Stimulated activated CD4-positive, alpha-beta T cell treated with anti-CD3 and anti-CD28 coated beads, Interleukin-4, amount 100 ng/mL, for 4 hours (primary cell): ENCODE measurements at places on chromosomes 12 and 14.
A peak's percentile ranks its signal among the peaks of the same experiment; 100 is the strongest.

- no peak for DNase-seq
Observed at GRCh38 chr12:52657250-52657902, 5.4 kb upstream of the KRT2 start.

DNA sequence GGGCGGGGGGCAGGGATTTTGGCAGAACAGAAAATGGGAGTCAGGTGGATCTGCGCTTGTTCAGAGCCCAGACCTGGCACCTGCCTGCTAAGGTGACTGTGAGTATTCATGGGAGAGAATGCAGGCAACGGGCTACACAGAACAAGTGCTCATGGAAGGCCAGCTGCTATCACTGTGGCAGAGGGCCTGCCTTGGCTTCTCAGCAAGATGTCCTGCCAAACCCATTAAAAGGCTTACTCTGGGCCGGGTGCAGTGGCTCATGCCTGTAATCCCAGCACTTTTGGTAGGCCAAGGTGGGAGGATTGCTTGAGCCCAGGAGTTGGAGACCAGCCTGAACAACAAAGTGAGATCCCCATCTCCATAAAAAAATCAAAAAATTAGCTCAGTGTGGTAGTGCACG lies 21.0 kb downstream of the DIO3 start:
- DNase-seq = no peak

DNA sequence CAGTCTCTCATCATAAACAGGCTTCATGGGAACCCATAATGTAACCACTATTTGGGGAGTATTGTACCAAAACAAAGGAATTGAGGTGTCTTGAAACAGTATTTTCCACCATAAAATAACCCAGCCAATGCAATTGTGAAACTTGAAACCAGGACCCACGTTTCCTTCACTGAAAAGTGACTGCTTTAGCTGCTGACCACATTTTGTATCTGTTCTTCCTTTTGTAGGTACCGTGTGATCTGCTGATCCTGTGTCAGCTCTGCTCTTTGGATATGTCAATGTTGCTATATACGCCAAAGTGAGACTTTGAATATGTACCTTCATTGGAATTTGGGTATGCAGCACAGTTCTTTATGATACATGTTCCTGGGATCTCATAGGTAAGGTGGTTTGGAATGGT lies 95.1 kb upstream of the CNTN1 start:
- no peak for DNase-seq

DNA sequence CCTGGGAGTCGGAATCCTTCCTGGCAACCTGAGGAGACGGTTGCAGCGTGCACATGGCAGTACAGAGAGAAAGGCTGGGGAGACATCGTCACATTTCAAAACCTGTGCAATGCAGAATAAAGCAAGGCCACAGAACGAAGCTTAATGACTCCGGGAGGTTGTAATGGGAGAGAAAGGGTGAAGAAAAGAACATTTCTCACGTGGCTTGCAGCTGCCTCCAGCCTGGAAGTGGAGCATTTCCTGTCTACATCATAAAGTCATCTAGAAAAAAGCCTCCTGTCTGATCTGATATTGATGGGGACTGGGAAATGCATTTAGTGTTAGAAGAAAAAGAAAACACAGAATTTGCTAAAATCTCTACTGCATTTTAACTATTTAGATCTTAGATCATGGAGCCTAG lies 209.3 kb downstream of the TMEM132C start:
- no peak for DNase-seq

GRCh38 chr14:67492538-67492937 lies 4.0 kb upstream of the TMEM229B start:
- no peak for DNase-seq

DNA sequence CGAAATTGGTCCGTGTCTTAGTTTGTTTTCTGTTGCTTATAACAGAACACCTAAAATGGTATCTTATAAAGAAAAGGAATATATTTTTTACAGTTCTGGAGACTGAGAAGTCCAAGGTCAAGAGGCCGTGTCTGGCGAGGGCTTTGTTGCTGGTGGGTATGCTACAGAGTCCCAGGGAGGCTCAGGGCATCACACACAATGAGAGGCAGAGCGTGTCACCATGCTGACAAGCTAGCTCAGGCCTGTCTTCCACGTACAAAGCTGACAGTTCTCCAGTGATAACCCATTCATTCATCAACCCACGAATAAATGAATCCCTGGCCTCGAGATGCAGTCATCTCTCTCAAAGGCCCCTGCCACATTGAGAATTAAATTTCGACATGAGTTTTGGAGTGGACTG lies 56.7 kb upstream of the AEBP2 start:
- DNase-seq = no peak

DNA sequence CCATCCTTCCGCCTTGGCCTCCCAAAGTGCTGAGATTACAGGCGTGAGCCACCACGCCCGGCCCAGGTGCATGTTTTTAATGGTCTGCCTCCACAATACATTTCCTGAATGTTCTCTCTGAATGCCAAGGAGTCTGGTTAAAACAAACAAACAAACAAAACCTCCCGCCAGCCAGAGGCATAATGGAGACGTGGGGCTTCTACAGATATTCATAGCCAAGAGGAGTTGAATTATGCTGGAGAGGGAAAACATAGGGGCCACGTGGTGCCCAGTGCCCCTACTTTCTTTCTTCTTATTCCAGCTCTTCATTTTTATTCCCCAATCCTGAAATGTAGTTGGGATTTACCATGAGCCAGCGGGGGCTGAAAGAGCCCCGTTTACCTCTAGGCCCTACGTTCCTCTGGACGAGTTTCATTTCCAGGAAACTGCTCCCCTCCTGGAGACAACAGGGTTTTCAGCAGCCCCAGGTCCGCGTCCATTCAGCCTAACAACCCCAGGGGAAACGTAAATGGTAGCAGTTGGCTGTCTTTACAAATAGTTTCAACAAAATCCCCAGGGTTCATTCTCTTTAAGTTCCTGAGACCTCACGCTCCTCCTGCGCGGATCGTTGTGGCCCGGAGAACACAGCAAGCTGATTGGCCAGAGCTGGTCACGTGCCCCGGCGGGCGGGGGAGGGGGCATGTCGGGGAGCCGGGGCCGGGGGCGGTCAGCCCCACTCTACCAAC lies 108.5 kb upstream of the ESRRB start:
- DNase-seq = peak; percentile 4

DNA sequence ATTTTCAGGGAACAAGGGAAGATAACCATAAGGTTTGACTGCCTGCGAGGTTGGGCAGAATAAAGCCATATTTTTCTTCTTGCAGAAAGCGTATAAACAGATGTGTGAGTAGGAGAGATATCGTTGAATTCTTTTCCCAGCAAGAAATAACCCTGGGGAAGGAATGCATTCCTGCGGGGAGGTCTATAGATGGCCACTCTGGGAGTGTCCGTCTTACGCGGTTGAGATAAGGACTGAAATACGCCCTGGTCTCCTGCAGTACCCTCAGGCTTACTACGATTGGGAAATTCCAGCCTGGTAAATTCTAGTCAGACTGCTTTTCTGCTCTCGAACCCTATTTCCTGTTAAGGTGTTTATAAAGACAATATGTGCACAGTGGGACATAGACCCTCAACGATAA lies 225.0 kb downstream of the LRIG3 start:
- DNase-seq = no peak

- no peak for DNase-seq
Observed at GRCh38 chr14:61003571-61003970, 22.5 kb downstream of the SLC38A6 start.

- no peak for DNase-seq
Observed at GRCh38 chr14:71523630-71524319, 408.5 kb upstream of the RGS6 start.

DNA sequence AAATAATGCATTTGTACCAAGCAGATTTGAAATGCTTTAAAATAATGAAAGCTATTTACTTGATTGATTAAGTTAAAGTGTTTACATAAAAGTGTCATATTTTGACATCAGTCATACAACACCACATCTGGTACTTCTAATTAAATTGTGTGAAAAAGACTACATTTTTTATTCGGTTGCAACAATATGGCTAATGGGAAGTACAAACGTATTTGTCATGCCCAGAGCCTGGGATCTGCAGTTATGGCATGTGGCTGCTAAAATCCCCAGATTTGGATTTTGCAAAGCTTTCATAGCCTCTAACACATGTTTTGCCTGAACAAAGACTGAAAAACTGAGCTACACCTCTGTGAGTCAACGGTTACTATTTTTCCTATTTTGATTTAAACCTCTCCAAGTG lies 66.6 kb downstream of the LLPH start:
- DNase-seq = no peak

GRCh38 chr14:64137657-64138290 lies 156.4 kb downstream of the ESR2 start:
- no peak for DNase-seq

- DNase-seq = no peak
Observed at GRCh38 chr14:23099212-23099861, 4.0 kb downstream of the C14orf119 start.

DNA sequence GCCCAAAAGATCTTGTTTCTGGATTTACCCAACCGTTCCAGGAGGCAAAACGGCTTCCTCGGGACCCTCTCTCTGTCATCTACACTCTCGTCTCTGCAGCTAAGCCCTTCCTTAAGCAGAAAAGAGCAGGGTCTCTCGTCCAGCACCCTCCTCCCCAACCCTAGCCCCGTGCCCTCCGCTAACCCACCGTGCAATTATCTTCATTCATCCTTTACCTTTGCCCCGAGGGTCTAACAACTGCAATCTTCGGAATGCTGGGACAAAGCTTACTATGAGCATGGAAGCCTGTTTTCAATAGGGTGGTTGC lies 276 bp upstream of the BMAL2 start:
- DNase-seq = no peak

DNA sequence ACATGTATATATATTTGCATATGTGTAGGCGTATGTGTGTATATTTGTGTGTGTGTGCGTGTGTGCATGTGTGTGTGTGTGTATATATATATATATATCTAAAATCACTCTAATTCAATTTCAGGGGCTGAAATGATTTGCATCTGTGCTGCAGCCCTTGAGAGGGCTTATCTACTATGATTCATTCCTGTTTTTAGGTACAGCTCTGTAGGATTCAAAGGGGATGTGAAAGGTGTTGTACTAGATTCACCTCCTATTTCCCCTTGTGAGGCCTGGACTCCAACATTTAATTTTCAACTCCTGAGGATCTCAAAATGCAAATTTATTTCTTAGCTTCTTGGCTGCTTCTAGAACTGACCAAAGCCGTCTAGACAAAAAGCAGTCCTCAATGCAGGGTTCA lies 11.1 kb downstream of the ERP27 start:
- no peak for DNase-seq

GRCh38 chr12:90896164-90896563 lies 58.8 kb downstream of the CCER1 start:
- DNase-seq = no peak

GRCh38 chr12:15278816-15279658 lies 43.3 kb upstream of the PTPRO start:
- DNase-seq = no peak

DNA sequence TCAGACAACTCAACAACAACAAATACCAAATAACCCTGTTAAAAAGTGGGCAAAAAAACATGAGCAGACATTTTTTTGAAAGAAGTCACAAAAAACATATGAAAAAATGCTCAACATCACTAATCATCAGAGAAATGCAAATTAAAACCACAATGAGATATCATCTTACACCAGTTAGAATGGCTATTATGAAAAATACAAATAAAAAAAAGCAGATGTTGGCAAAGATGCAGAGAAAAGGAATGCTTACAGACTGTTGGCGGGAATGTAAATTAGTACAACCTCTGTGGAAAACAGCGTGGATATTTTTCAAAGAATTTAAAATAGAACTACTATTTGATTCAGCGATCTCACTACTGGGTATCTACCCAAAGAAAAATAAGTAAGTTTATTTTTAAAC lies 114.0 kb downstream of the SLC38A4 start:
- no peak for DNase-seq

DNA sequence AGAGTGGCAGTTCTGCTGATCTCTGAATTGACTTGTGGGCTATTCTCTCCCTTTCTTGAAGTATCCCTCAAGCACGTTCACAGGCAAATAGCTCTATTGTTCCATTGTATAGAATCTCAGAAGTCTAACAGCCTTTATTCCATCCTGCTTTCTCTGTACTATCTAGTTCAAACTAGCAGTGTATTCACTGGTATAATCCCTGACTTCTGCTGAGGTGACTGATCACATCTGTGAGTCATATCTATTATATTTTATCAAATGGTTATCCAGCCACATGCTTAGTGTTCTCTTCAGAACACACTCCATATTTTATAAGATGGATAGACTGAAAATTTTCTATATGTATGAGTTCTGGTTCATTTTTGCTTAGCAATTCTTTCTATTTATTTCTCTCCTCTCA lies 866.1 kb downstream of the C12orf50 start:
- no peak for DNase-seq

DNA sequence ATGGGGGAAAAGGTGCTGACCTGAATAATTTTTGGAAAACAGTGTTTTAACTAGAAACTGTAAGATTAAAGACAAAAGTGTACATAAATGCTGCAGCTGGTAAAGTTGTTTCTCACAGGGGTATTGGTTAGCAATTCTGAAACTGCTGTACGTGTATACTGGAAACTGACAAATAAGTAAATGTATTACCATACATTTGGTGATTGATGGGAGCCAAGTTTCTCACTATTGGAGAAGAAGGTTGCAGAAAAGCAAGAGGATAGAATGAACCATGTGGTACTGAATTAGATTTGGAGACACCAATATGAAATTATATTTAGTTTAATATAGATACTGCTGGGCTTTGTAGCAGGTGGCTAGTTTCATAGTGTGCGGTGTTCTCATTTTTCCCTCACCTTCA lies 19.6 kb upstream of the FBXO33 start:
- no peak for DNase-seq

GRCh38 chr14:77599889-77600288 lies 16.5 kb downstream of the SPTLC2 start:
- no peak for DNase-seq

DNA sequence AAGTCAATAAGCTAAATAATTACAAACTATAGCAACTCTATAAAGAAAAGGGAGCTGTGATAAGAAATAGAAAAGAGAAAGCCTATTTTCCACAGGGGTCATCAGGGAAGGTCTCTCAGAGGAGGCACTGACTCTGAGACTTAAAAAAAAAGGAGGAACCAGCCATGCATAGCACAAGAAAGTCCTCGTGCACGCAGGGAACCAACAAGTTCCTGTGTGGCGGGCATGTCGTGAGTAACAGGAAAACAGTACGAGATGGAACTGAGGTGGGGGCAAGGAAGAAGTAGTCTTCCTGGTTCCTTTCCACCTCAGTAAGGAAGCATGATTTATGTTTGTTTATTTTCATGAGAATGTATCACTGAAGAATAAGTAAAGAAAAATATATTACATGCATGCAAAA lies 367.0 kb upstream of the TMEM132C start:
- DNase-seq = no peak

- DNase-seq = no peak
Observed at GRCh38 chr14:56310643-56311042, 192.4 kb downstream of the PELI2 start.

DNA sequence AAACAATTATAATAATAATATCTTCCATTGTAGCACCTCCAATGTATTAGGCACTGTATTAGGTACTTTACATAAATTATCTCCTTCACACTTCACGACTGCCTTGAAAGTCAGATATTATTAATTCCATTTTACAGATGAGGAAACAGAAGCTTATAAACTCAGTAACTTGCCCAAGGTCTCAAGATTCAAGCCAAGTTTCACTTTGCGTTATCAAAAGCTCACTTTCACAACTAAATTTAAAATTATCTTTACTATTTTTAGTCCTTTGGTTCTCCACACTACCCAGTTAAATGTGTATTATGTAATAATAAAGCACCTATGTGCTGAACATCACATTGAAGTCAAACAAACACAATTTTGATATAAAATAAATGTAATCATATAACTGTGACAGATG lies 55.8 kb downstream of the NUMB start:
- no peak for DNase-seq
